ENCODE measurements at places on chromosomes 2 and 18. TPM values are rescaled to one million over a fixed set of nuclear protein-coding genes. Genes with fewer than 3 reads are reported as not detected.

Gene POTEI
- total RNA-seq, result not detected

Gene EPB41L3
- total RNA-seq, result 39.5 TPM

Gene GCC2
- 7.3 TPM for total RNA-seq

Gene CD226
- 0.69 TPM for total RNA-seq

Gene RBMS1
- total RNA-seq, result 38.8 TPM

Gene REL
- 8.9 TPM for total RNA-seq

Gene NT5DC4
- not detected for total RNA-seq

Gene IL36B
- not detected for total RNA-seq

Gene PLEKHM3
- 7.9 TPM for total RNA-seq

Gene KLF7
- total RNA-seq, result 5.6 TPM

Gene SULT1C2
- total RNA-seq, result not detected

Gene EIF2AK3
- 10.7 TPM for total RNA-seq

Gene CNTNAP5
- not detected for total RNA-seq

Gene ADGRF3
- total RNA-seq, result not detected

Gene PRKD3
- total RNA-seq, result 27.2 TPM

Gene DCAF17
- total RNA-seq, result 11.1 TPM

Gene MYO3B
- total RNA-seq, result 0.46 TPM

Gene NBAS
- 37.2 TPM for total RNA-seq

Gene VIT
- not detected for total RNA-seq

Gene TPO
- total RNA-seq, result not detected

Gene CDH20
- total RNA-seq, result not detected

Gene ERFE
- 7.4 TPM for total RNA-seq

Gene DNAH6
- not detected for total RNA-seq

Gene HOXD3
- 3.0 TPM for total RNA-seq

Gene NAT8
- not detected for total RNA-seq

Gene CCDC68
- total RNA-seq, result 2.6 TPM

Gene G6PC2
- total RNA-seq, result not detected

Gene UGT1A4
- not detected for total RNA-seq
